ENCODE measurements at places on chromosomes 1 and 21.

- no peak for DNase-seq
These were observed 32.8 kb downstream of the PTAFR start for GRCh38 chr1:28143496-28144202.

DNA sequence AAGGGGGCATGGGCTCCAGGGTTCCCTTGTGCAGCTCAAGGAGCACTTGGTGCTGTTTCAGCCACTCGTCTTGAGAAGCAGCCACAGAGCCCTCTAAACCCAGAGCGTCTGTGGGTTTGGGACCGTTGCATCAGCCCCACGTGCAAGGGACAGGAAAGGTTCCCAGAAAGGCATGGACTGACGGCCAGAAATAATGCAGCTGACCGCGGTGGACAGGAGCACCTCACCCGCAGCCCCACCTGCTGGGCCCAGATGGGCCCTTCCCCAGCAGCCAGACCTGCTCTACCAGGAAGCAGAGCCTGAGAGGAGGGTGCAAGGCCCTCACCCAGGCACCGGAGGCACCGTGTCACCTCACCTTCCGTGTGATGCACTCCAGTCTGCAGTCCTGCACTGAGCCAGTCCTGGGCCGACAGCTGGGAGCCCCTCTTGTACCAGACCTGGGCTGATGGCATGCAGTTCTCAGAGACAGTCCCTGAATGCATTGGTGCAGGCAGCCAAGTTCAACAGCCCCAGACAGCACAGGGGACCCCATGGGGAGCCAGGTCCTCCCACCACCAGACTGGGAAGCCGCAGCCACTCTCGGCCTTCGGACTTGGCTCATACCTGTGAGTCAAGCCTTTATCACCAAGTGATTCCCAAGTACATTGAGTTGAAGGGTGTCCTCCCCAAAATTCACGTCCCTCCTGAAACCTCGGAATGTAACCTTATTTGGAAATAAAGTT lies 4.8 kb upstream of the TFF3 start:
- no peak for DNase-seq

- DNase-seq = no peak
These were observed 9.4 kb upstream of the ATP6V1G3 start for GRCh38 chr1:198549866-198550265.

GRCh38 chr1:156063997-156064285 lies 3.0 kb downstream of the RAB25 start:
- no peak for DNase-seq

GRCh38 chr1:215992620-215993019 lies 425.5 kb downstream of the KCTD3 start:
- no peak for DNase-seq

DNA sequence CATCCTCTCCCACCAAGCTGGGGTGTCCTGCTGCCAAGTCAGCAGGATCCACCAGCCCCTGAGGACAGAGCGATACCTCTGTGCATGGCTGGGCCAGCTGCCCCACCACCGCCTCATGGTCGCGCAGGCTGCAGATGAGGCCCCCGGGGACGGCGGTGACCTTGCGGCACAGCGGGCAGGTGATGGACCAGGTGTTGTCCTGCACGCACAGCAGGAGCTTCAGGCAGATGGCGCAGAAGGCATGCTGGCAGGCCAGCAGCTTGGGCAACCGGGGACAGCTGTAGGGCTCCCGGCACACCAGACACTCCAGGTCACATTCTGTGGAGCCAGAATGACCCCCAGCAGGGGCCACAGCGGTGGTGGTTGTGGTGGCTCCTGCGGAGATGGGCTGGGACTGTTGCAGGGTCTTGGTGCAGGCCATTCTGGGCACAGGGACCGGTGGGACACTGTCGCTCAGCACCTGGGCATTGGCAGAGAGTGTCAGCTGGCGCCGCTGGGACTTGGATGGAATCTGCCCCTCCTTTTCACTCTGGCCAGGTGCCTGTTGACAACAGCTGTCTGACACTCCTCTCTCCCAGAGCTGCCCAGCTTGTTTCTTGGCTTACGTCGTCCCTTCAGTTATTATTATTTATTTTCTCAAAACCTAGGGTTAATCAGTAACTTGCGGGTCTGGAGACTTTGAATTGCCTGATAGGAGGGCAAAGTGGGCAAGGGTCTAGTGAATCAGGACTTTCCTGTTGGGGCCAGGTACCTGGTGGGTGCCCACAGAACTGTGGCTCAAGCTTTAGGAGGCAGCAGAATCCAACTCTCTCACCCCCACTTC lies at the start of gene RNF186:
TSS of gene RNF186 (minus strand) at position 603 of the 823 bp plus-strand sequence. CDS start at position 421, 182 bp downstream.
- DNase-seq = no peak

- DNase-seq = no peak
These were observed 16.9 kb upstream of the MTF2 start for GRCh38 chr1:93061895-93062792.

DNA sequence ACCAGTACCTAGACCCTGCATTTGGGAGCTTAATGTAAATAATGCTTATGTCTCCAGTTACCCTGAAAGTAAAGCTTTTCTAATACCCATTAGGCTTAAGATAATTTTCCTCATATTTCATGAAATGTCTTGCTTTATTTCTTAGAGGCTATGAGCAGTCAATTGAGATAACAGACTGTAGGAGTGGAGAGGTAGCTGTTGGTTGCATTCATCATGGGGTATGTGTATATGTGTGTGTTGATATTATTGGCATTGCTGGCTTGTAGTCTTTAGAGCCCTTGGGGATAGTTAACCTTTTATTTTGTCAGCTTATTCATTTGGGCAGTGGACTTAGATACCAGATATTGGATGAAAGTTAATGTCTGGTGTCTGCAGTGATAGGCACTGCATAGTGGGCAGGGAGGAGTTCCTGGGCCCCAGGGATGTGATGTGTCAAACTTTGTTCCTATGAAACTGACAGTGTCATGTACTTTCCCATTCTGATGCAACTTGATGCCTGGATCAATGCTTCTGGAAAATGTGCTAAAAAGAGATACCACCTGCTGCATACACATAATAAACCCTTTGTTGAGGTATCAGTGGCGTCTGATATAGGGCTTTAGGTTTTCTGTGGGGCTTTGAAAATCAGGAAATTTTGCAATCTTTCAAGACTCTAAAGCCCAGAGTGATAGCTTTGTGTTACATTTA lies 83.9 kb downstream of the MAST2 start:
- DNase-seq = no peak

- no peak for DNase-seq
These were observed 12.2 kb downstream of the MORN1 start for GRCh38 chr1:2378956-2379732.

GRCh38 chr1:205472737-205473441 lies 17.0 kb upstream of the BLACAT1 start:
- no peak for DNase-seq

- DNase-seq = no peak
These were observed 50.9 kb downstream of the TLCD4 start for GRCh38 chr1:95168028-95168427.
